Transverse colon (tissue), 4 donors: ENCODE measurements at places on chromosomes 13 and 19.

- no peak for DNase-seq
Observed at GRCh38 chr13:39250440-39250839, 212.2 kb downstream of the NHLRC3 start.

DNA sequence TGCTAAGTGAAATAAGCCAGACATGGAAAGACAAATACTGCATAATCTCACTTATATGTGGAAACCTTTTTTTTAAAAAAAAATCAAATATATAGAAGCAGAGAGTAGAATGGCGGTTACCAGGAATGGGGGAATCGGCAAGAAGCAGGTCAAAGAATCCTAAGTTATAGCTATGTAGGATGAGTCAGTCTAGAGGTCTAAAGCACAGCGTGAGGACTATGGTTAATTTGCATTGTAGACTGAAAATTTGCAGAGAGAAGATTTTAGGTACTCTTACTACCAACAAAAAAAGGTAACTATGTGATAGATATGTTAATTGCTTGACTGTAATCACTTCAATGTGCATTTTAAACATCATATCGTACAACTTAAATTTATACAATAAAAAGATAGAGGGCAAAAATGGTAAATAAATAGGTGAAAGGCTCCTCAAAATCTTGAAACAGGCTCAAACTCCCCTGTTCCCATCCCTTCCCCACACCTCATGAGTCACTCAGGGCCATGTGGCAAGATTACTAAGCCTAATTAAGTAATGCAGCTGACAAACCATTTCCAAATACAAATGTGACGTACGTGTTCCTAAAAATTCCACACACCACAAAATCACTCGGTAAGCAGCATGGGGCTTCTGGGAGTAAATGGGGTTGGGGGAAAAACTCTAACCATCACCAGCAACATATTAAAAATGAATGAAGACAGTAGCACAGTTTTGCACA is 159.0 kb downstream of the USP12 start:
- DNase-seq, result no peak

GRCh38 chr19:31543456-31543855 is 194.2 kb upstream of the TSHZ3 start:
- DNase-seq, result no peak

- peak; percentile 69 for DNase-seq
Observed at GRCh38 chr19:28289295-28290063, 923.5 kb downstream of the UQCRFS1 start.
